ENCODE measurements at places on chromosomes 2 and 18.
A peak's percentile ranks its signal among the peaks of the same experiment; 100 is the strongest.

DNA sequence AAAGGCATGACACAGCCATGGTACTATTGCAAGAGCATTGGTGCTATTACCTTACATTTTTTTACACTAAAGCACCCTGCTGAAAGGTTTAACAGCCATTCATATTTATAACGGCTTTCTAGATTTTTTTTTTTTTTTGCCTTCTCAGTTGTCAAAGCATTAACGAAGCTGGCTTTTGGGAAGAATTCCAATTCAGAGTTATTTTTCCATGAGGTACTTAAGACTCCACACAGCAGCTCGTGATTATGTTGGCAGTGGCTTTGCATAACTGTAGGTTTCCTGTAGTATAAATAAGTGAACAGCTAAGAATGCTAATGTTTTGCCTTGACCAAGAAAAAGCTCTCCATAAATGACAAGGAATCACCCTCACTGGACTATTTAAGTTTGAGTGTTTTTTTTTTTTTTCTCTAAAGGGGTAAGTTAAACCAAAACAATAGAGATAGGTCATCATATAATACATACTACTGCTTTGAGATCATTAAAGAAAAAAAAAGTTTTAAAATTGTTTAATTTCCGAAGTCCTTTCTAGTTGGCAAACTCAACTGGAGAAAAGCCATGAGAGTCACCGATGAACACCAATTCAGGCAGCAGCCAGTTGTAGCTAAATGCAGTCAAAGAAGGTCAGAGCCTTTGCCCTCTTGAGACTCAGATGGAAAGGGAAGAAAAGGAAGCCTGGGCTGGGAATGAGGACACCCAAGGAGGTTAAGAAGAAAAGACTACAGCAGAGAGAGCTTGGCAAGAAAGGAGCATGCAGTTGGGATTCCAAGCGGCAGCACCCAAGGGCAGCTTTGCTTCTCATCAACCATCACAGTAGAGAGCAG, 187.4 kb upstream of the NCKAP5 start:
- no peak for DNase-seq

DNA sequence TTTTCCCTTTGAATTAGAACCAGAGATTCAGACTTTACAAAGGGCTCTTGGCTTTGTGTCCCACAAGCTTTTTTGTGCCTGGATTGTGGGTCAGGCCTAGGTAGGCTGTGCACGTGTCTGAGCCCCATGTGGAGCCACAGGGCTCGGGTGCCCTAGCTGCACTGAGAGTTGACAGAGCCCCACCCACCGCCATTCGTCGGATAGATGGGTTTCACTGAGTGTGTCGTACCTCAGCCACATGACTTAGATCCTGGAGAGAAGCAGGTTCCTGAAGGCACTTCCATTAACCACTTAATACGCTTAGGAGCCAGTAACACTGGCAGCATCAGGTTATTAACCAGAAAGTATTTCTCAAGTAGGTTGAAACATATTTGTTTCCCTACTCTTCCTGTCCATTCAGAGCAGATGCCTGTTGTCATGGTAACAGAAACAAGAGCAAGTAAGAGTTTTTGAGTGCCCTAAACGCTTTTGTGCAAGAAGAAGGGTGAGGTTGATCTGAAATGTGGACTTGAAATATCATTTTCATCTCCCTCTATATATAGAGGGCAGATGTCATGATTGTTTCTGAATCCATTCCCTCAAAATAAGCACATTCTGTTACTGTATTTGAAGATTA, 30.0 kb downstream of the ADCYAP1 start:
- DNase-seq, result no peak

DNA sequence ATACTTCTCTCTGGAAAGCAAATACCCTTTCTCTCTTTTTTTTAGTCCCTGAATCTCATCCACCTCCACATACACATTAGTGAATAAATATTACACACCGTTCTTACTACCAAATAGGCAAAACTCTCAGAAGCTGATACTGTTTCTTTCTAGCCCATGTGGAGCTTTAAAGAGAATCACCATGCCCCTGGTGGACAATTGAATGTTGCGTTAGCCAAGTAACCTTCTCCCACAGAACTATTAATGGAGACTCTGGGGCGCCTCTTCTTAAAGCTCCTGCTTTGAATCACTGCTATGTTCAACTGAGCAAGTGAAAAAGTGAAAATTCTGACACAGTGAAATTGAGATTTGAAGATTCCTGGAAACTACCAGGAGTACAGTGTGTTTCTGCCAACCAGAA, 522.8 kb upstream of the CDH7 start:
- DNase-seq, result no peak

DNA sequence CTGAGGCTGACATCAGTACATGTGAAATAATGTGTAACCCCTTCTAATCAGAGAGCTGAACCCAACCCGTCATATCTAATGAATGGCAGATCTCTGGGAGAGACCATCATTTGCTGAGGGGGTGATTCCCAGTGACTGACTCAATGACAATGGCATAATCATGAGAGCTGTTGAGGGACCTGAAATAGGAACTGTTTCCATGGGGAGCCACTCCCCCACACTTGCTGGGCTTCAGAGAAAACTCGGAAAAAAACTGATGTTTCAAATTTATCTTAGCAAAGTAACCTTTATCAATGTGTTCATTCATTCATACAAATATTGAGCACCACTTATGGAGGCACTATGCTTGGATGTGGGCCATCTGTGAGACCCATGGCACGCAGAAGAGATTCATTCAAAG, 93.4 kb upstream of the ZBTB14 start:
- no peak for DNase-seq

DNA sequence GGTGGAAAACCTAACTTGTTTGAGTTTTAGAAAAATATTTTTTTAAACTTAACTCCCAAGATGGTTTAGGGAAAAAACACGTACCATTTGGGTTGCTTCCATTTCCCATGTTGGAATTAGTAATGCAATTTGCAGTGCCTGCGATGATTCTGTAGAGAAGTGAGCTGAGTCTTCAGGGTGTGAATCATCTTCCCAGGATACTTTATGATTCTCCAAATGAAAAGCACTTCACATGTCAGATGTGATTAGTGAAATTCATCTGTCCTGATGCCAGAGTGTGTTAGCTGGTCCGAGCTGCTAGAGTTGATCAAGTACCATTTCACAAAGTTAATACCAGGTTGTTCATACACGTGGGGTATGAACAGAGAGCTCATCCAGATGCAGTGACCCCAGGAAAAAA, 59.1 kb downstream of the ACOXL start:
- DNase-seq, result no peak

- no peak for DNase-seq
Measured at GRCh38 chr2:11068079-11068741, 87.1 kb upstream of the SLC66A3 start.

DNA sequence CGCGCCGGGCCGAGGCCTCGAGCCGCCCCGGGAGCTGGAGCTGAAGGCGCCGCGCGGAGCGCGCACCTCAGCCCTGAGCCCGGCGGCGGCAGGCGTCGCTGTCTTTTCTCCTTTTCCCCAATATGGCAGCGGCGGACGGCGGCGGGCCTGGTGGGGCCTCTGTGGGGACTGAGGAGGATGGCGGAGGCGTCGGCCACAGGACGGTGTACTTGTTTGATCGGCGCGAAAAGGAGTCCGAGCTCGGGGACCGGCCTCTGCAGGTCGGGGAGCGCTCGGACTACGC, 369 bp downstream of the SMCHD1 start:
- no peak for DNase-seq

DNA sequence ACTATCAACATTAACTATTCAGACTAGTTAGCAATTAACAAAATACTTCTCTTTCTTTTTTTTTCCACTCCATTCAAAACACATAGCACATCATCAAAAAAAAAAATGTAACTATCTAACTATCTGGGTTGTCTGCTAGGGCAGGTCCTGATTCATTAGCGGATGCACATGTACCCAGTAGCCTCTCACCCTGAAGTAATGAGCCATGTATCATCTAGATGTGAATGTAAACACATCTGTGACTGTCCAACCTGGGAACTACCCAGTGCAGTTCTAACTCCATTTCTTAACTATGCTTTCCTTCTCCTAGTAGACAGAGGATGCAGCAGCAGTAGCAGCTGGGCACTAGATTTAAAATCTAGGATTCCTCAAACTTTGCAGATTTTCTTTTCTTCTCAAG, 183.1 kb upstream of the PIK3C3 start:
- no peak for DNase-seq

- DNase-seq, result no peak
Measured at GRCh38 chr18:23143016-23143814, 7.9 kb downstream of the CABLES1 start.

- no peak for DNase-seq
Measured at GRCh38 chr2:217521820-217522219, 481.0 kb downstream of the TNS1 start.

DNA sequence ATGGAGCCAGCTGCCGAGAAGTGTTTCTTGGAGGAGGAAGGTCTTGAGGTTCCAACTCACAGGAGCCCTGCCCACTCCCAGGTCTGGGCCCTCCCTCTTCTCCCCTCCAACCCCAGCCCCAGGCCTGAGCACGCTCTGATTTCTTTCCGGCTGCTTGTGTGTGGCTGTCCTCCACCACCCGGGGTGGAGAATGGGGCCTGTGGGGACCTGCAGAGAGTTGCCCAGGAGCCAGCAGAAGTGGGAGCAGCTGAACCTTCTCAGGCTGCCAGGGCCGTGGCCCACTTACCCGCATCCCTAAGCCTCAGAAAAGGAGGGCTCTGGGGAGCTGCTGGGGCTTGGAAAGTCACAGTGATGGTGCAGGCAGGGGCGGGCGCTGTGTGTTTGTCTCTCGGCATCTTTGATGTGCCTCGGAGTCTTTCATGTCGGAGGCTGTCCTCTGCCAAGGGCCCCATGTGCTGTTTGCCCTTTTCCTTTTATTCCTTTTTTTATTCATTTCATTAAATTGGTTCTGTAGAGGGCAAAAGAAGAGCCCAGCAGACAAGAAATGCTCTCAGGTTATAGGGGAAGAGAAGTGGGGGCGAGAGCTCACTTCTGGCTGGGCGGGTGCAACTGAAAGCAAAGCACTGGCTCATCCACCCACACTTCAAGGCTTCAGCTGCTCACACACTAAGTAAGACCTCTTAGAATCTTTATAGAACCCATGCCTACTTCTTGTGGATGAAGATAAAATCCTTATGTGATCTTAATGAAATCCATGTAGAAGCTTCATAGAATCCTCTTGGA, 52.5 kb downstream of the SDC1 start:
- DNase-seq, result no peak

DNA sequence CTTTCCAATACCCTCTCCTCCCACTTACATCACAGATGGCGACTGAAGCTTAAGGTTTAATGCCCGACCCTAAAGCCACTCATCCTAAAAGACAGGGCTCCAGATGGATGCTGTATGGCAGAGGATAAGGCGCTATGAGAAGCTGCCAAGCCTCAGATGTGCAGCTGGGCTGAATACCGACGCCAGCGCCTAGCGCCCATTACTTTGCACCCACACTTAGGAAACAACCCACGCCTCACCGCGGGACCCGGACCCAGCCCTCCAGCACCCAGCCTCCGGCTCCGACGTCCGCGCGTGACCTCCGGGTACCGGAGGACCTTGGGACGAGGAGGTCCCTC, 335 bp downstream of the TRAK2 start:
- peak; percentile 18 for DNase-seq

DNA sequence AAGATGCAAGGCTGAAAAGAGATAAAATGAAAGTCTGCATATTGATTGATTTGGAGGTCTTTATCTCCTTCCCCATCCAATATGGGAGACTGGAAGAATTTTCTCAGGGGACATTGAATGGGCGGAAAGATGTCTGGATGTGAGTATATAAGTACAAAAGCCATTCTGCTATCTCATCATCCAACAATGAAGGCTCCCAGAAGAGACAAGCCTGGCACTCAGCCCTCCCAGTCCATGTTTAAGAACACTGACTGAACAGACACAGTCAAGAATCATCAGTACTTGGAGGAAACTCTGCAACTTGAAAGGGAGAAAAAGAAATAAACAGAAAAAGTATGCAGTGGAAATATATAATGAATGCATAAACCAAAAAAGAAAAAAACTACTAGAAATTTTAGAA, 80.9 kb downstream of the PTRHD1 start:
- DNase-seq, result no peak

- no peak for DNase-seq
Measured at GRCh38 chr2:234446404-234447076, 50.3 kb downstream of the ARL4C start.

DNA sequence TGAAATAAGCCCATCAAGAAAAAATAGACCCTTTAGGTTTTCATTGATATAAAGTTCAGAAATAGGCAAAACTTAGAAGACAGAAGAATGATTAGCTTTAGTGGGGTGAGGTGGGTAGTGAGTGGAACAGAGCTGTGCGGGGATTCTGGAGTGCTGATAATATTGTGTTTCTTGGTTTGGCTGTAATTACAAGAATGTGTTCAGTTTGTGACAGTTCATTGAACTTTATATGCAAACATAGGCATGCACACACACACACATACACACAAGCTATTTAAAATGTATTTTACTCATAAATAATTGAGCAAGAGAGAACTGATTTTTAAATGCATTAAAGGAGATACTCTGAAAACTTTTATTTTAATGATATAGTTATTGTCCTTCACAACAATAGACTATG, 17.1 kb downstream of the ARHGAP15 start:
- no peak for DNase-seq

DNA sequence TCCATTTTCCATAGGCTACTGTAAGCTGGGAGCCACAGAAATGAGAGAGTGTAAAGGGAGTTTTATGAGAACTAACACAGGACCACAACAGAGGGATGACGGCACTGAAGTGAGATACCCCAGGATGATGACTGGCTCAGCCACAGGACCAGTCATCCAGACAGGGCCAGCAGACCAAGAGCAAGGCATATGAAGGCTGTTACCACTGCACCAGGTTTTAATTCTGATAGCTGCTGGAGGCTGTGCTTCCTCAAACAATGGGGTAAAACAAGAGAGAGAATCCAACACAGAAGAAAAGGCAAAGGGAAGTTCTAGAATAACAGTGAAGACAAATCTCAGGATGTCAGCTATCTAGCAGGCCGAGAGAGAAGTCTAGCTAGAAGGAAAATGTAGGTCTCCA, 94.9 kb downstream of the BCL2 start:
- DNase-seq, result no peak

DNA sequence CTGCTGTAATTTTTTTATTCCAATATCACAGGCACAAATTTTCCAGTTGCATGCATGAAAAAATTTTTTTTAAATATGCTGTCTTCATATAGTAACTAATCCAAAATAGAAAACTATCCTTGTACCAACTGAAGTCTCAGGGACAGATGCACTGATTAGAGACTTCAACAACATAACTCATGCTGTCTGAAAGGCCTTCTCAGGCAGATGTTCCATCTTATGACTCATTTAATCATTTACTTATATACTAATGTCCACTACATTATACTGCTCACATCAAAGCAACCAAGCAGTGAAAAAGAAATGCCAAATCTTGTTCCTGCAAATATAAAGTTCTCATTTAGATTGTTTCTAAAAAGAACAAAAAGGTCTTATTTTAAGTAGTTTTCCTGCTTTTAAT, 53.1 kb downstream of the OLA1 start:
- DNase-seq, result no peak

DNA sequence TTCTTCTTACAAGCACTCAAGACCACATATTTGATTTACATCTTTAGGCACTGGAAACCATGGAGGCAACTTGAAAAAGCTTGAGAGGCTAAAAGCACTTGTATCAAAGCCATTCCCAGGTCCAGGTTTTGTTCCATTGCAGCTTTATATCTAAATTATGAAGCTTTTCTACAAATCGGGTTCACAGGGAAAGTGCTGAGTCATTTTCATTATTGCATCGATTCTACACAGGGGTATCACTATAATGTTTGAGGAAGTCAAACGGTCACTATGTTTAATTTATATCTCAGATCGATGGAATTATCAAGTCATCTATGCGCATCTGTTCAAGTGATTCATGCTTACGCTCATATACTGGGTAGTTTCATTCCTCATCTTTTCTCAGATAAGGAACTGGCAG, 118.7 kb downstream of the VWC2L start:
- DNase-seq, result no peak

- DNase-seq, result no peak
Measured at GRCh38 chr2:173956454-173956853, 8.7 kb downstream of the SP3 start.

Measured in HTR-8/SVneo (cell line).